CD14-positive monocyte (primary cell): ENCODE measurements at places on chromosomes 12 and 14. TPM values are rescaled to one million over a fixed set of nuclear protein-coding genes. Genes with fewer than 3 reads are reported as not detected.

GRCh38 chr12:103301642-103302591 is 193.9 kb downstream of the C12orf42 start:
- no peak overlapping the region for H3K4me3 ChIP-seq
- DNase-seq = no peak
- no peaks in the 10 kb centered on the region for H3K4me1 ChIP-seq
- H3K36me3 ChIP-seq = no peaks in the 10 kb centered on the region
- H3K27me3 ChIP-seq = peaks cover 25% of the 10 kb centered on the region

DNA sequence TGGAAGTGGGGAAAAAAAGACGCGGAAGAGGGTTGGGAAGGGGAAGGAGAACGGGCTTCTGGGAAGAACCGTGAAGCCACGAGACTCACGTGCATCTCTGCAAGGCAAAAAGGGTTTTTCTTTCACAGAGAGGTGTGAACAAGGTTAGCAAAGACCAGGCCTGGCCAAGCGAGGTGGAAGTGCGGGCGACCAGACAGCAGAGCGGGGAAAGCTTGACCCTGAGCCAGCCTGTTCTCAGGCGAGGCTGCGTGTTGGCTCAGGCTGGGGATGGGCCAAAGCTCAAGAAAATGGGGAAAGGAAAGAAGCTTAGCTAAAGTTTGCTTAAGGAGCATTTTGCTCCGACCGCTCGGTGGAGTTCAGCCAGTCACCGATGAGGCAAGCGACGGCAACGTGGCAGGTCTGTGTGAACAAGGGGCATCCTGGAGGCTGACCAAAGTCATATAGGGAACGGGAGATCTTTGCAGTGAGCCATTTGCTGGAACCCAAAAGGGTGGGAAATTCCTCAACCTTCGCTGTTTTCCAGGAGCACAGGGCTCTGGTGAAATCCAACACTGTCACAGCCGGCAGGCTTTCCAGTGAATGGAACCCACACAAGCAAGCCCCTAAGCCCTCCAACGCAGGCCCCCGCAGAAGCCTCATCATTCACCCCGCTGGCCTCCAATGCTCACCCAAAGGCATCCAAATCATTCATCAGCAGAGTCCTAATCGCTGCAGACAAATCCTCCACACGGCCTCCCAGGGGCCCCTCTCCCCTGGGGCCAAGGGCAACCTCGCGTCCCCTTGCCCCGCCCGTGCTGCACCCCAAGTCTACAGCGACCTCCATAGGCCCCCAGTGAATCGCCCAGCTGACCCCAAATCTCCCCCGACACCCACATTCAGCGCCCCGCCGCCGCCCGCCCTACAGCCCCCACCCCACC is 754 bp downstream of the ZNF605 start:
- H3K4me3 ChIP-seq = peak overlapping the region; percentile 32
- H3K27me3 ChIP-seq = no peaks in the 10 kb centered on the region
- DNase-seq = peak; percentile 10
- no peaks in the 10 kb centered on the region for H3K36me3 ChIP-seq
- peak overlapping the region; percentile 76 for H3K27ac ChIP-seq

- no peaks in the 10 kb centered on the region for H3K4me1 ChIP-seq
- DNase-seq = no peak
- no peak overlapping the region for H3K27ac ChIP-seq
- H3K4me3 ChIP-seq = no peak overlapping the region
Observed at GRCh38 chr12:108115123-108116121, 13.7 kb upstream of the WSCD2 start.

NTN4 gene
- not detected for polyA plus RNA-seq

GTF2A1 gene
- 7.9 TPM for polyA plus RNA-seq

DNA sequence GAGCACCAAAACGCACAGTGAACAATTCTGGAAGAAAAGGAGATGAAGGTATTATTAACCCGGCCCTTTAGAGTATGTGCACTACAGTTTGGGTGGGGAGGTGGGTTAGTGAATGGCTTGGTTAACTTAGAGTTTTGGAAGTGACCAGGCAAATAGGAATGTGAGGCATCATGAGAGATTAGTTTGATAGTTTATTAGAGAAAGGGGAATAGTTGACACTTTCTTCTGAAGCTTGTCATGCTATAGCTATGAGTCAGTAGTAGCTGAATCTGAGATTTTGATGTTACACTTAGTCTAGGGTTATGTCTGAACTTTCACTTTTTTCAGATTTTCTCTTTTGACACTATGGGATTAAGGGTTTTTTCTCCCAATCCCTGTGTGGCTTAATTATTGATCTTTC is 567.2 kb downstream of the SNAPC1 start:
- H3K27ac ChIP-seq = no peak overlapping the region
- H3K4me1 ChIP-seq = no peaks in the 10 kb centered on the region
- no peak for DNase-seq
- H3K27me3 ChIP-seq = no peaks in the 10 kb centered on the region

MSI1 gene
- polyA plus RNA-seq = not detected

P3H3 gene
- not detected for polyA plus RNA-seq

DNA sequence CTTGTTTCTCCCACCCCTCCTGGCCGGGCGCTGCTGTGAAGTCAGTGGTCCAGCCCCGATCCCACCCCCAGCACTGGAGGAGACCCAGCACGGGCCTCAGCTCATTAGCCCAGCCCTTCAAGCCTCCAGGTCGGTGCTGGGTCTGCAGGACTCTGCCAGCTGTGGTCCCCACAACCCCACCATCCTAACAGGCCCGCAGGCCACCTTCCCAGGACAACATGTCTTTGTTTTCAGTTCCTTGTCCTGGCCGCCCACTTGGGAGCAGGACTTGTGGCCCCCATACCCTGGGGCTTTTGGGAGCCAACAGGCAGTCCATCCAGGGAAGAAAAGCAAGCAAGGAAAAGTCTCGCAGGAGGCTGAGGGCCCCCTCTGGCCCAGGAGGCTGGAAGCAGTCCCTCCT is 60.0 kb downstream of the HRK start:
- peaks cover 10% of the 10 kb centered on the region for H3K4me1 ChIP-seq
- no peaks in the 10 kb centered on the region for H3K36me3 ChIP-seq
- H3K27me3 ChIP-seq = no peaks in the 10 kb centered on the region
- no peak overlapping the region for H3K27ac ChIP-seq
- H3K4me3 ChIP-seq = no peak overlapping the region

DNA sequence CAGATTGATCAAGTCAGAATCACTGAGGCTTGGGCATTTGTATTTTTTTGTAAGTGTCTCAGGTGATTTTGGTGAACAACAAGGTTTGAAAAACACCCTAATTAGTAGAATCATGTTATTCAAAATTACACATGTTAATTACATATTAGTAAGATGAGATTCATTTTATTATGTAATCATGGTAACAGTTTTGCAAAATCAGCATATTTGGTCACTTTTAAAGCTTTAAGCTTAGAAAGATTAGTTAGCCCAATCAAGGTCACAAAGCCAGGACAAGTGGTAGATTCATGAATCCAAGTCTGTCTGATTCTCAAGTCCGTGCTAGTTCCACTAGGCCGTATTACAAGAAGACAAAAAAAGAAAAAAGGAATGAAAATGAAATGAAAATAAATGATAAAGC is 218.4 kb upstream of the FAR2 start:
- H3K4me3 ChIP-seq = no peak overlapping the region
- H3K4me1 ChIP-seq = no peaks in the 10 kb centered on the region

- peaks cover 2% of the 10 kb centered on the region for H3K27me3 ChIP-seq
- H3K4me3 ChIP-seq = no peak overlapping the region
Observed at GRCh38 chr14:96205059-96205977, 679 bp downstream of the BDKRB2 start.

DNA sequence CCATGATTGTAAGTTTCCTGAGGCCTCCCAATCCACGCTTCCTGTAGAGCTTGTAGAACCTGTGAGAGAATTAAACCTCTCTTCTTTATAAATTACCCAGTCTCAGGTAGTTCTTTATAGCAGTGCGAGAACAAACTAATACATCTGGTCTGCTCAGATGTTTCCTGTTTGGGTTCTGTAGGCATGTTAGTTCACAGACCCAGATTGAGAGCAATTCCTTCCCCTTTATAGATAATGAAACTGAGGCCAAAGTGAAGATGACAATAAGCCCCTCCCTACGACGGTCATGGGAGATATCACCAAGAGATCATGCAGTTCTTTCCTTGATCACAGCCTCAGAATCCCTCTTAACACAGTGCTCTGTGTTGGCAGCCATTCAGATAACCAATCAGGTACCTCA is 76.5 kb upstream of the CLMN start:
- H3K4me3 ChIP-seq = no peak overlapping the region
- no peaks in the 10 kb centered on the region for H3K4me1 ChIP-seq
- H3K36me3 ChIP-seq = no peaks in the 10 kb centered on the region
- H3K27me3 ChIP-seq = no peaks in the 10 kb centered on the region

DNA sequence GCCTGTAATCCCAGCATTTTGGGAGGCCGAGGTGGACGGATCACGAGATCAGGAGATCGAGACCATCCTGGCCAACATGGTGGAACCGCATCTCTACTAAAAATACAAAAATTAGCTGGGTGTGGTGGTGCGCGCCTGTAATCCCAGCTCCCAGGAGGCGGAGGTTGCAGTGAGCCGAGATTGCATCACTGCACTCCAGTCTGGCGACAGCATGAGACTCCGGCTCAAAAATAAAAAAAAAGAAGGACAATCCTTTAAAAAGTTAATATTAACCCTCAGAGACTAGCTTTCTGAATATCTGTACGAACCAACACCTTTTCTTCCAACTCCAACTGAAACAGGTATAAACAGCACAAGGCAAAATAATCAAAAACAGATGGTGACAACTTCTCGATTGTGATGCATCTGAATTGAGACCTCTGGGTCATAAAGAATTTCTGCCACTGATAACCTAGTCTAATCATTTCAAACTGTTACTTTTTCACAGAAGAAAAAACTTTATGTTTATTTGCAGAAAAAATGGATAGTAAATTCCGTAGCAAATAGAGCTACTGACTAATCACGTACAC is 27.8 kb downstream of the CLIP1 start:
- no peak overlapping the region for H3K27ac ChIP-seq
- H3K27me3 ChIP-seq = no peaks in the 10 kb centered on the region
- H3K36me3 ChIP-seq = peaks cover 4% of the 10 kb centered on the region
- DNase-seq = no peak
- peaks cover 6% of the 10 kb centered on the region for H3K4me1 ChIP-seq

DNA sequence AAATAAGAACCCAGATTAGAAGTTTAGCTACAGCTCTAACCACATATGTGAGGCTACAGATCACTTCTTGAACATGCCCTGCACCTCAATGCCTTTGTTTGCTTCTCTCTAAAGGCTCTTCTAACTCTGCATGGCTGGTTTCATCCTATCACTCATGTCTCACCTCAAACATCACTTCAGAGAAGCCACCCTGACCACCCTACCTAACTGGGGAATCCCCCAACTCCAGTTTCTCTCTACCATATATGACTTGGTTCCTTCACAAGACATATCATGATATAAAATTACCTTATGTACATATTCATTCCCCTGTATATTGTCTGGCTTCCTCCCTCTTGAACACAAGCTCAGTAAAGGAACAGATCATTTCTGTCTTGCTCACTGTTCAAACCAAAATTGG is 250.2 kb upstream of the GRIP1 start:
- no peak overlapping the region for H3K4me3 ChIP-seq
- DNase-seq = no peak
- H3K36me3 ChIP-seq = no peaks in the 10 kb centered on the region
- no peaks in the 10 kb centered on the region for H3K27me3 ChIP-seq
- H3K27ac ChIP-seq = no peak overlapping the region

GRCh38 chr12:31728289-31728916 is 418 bp downstream of the AMN1 start:
- peak overlapping the region; percentile 100 for H3K27ac ChIP-seq
- peak overlapping the region; percentile 87 for H3K4me3 ChIP-seq
- H3K27me3 ChIP-seq = no peaks in the 10 kb centered on the region
- H3K4me1 ChIP-seq = peaks cover 75% of the 10 kb centered on the region

- H3K27ac ChIP-seq = no peak overlapping the region
- H3K4me3 ChIP-seq = peak overlapping the region; percentile 81
- peaks cover 17% of the 10 kb centered on the region for H3K36me3 ChIP-seq
- DNase-seq = no peak
Observed at GRCh38 chr12:2890001-2890387, 697 bp upstream of the TULP3 start.

LRTM2 gene
- not detected for polyA plus RNA-seq
